ENCODE measurements at places on chromosomes 11 and 22. TPM values are rescaled to one million over a fixed set of nuclear protein-coding genes. Genes with fewer than 3 reads are reported as not detected.
A peak's percentile ranks its signal among the peaks of the same experiment; 100 is the strongest.

DNA sequence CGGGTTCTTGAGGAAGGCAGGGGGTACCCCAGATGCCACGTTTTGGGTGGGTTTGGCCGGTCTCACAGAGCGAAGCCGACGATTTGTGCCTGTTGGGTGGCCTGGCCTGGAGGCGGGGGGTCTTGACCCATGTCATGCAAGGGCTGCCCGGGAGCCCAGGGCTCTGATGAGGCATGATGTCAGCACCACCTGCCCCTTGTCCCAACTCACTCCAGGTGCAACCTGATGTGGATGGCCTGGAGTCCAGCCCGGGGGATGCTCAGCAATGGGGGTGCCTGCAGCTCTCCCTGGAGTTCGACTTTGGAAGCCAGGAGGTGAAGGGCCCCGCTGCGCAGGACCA, 851 bp downstream of the SYT8 start:
- DNase-seq: no peak

GRCh38 chr11:58900479-58901420, 38.5 kb upstream of the GLYATL1 start:
- peak; percentile 74 for DNase-seq

- no peak for DNase-seq
These were observed 423.2 kb upstream of the ANO3 start for GRCh38 chr11:25908726-25909125.

GRCh38 chr11:2713094-2713493, 13.3 kb upstream of the KCNQ1OT1 start:
- no peak for DNase-seq

DNA sequence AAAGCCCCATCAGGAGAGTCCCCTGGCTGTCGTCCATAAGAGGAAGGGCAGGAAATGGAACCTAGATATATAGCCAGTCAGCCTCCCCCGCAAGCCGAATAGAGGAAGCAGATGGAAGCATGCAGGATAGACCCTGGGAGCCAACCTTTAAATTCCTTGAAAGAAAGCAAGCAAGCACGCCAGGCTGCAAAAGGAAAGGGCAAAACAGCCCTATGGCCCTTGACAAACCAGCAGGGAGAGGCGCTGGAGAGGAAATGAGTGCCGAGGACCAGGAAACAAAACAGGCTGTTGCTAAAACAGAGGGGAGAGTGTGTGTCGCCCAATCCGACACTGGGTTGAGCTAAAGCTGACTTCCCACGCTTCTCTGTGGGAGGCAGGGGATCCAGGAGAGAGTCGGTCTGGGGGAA, 203.5 kb upstream of the MTNR1B start:
- no peak for DNase-seq

DNA sequence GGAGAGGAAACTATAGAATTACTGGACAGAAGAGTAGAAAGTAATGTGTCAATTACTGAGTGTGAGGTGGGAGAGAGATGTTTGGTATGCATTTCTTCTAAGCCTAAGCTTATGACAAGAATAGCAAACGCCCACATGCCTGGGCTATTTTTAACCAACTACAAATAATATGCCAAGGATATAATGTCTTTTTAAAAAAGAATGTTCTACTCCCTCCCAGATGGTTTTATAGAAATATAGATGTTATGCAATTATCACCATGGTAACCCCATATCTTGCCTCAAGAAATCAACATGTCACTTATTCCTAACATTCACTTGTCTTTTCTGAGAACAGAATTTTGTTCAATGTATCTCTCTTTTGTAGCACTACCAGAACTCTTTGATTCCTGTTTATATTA, 996.7 kb upstream of the CHORDC1 start:
- no peak for DNase-seq

- DNase-seq: no peak
These were observed 65.0 kb upstream of the TTC12 start for GRCh38 chr11:113249491-113249763.

GRCh38 chr22:32130464-32130863, 28.6 kb downstream of the C22orf42 start:
- no peak for DNase-seq

GRCh38 chr11:6926208-6927029, at the start of gene ZNF215:
TSS of gene ZNF215 (plus strand) at chr11:6926426. CDS start at chr11:6932273, 5,847 bp downstream.
- peak; percentile 78 for DNase-seq

Gene CDC45
- 1.5 TPM for total RNA-seq

Gene PRG2
- total RNA-seq: 1.8 TPM

Gene NAV2
- total RNA-seq: 34.7 TPM

Gene SLC22A8
- not detected for total RNA-seq

Data from suprapubic skin (tissue), 4 donors.